ENCODE measurements at places on chromosomes 1 and 21. TPM values are rescaled to one million over a fixed set of nuclear protein-coding genes. Genes with fewer than 3 reads are reported as not detected.

CAMSAP2 gene
- total RNA-seq, result 27.7 TPM

TAL1 gene
- 17.2 TPM for total RNA-seq

FAM131C gene
- 1.7 TPM for total RNA-seq

CFHR5 gene
- total RNA-seq, result not detected

LY9 gene
- 0.93 TPM for total RNA-seq

KRTAP12-2 gene
- total RNA-seq, result not detected

NKAIN1 gene
- 1.1 TPM for total RNA-seq

ESPN gene
- 9.3 TPM for total RNA-seq

SAMD13 gene
- 3.0 TPM for total RNA-seq

CELA3B gene
- not detected for total RNA-seq

Data from metanephros (tissue), 2 donors.